ENCODE measurements at places on chromosomes 5 and 9.

DNA sequence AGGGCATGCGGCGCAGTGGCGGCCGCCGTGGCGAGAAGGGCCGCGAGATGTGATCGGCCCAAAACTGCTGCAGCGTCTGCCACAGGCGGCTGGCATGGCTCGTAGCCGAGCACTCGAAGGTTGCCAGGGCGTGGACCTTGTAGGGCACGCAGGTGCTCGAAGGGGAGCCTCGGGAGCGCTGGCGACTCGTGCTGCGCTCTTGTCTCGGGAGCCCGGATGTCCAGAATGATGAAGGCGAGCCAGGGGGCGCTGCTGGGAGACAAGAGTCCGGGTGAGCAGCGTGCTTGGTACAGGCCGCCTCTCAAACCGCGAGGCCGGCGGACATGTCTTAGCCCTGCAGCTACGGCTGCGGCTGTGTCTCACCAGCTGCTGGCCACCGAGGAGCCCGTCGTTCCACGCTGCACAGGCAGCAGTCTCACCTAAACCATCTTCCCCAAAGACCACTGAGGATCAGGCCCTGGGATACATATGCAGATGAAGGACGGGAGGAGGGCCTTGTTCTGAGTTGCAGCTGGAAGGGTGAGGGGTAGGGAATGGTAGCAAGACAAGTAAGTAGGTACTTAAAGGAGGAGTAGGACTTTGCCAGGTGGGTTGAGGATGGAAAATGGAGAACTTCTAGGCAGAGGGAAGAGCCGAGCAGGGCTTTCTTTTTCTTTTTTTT is 1.7 kb downstream of the CBY3 start:
- no peak for DNase-seq

GRCh38 chr9:113738893-113739604 is 137.1 kb upstream of the ZNF618 start:
- DNase-seq, result peak; percentile 24

- DNase-seq, result no peak
These were observed 50.9 kb upstream of the PPP1R2B start for GRCh38 chr5:156799171-156799570.

DNA sequence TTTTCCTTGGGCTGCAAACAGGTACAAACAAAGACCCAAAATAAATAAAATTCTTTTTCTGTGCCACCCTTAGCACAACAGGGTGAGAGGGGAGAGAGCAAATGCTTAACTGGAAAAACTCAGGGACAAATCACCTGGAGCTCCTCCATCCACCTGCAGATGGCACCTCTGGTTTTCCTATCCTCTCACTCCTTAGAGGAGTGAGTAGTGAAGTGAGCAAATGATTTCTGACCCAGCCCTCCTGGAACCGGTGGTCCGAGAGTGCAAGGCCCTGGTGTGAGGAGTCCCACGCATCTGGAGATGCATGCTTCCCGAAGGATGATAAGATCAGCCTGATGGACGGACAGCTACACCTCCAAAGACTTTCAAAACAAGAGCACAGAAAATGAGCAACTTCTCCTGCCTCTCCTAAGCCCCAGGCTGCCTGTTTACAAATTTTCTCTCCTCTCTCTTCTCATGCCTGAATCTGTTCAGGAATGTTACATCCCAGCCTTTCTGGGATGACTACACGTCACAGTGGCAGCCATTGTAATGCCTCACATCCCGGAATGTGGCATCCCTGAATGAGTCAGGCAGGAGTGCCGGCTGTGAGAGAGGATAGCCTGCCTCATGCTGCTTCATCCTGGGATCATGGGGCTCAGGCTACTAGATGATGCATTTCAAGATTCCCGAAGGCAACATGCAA is 86.4 kb downstream of the ADRB2 start:
- peak; percentile 98 for DNase-seq

DNA sequence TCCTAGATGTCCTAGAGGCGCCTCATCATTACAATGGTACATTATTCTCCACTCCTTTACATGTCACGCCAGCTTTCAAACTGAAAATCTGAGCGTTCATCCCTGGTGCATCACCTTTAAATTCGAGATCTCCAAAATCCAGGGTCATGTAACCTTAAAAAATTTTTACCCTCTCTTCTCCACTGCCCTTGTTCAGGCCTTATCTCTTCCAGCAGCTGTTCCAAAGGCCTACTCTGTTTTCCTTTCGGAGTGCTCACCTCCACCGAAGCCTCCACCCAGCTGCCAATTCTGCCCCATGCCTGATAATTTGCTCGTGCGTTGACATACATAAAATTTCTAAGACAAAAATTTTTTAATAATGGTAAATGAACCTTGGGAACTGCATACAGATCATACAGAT is 950 bp upstream of the MSH3 start:
- no peak for DNase-seq

GRCh38 chr9:108640230-108640629 is 215.6 kb downstream of the ACTL7B start:
- no peak for DNase-seq

DNA sequence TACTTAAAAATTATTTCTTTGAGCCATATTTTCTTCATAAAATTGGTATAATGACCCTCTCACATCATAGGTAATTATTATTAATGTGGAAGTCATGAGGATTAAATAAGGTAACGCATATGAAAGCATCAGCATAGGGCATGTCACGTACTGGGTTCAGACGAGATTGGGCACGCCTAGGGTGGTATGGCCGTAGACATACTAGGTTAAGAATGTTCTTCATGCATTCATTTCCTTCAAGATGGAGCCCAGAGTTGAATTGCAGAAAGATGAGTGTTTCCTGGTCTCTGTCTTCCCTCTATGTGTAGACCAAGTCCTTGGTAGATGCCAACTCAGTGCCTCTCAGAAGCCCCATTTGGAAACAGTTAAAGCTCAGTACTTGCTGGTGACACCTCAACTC is 174.1 kb upstream of the CLINT1 start:
- DNase-seq, result no peak

GRCh38 chr5:93343570-93343969 is 237.4 kb downstream of the NR2F1-AS1 start:
- DNase-seq, result no peak

- no peak for DNase-seq
These were observed 68.5 kb downstream of the GRIA1 start for GRCh38 chr5:153558957-153559356.

GRCh38 chr5:141521244-141521781 is 32.4 kb downstream of the PCDHGC5 start:
- DNase-seq, result peak; percentile 97

DNA sequence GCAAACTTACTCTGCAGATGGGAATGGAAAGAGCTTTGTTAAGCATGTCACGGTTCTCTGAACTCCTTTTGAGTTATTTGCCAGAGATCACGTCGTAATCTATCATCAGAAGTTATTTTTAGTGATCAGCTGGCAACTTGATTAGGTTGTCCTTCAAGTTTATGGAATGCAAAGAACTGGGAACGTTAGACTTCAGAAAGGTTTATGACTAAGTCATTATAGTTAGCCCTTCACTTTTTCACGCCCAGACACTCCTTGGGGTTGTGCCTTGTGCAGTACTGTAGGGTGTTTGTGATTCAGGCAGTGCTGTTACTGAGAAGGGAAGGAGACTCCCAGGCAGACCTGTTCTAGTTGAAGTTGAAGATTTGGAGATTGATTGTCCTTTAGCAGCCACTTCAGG is 26.8 kb upstream of the PHF2 start:
- DNase-seq, result no peak

- DNase-seq, result peak; percentile 73
These were observed 1.8 kb downstream of the TRIM7 start for GRCh38 chr5:181203093-181203711.

DNA sequence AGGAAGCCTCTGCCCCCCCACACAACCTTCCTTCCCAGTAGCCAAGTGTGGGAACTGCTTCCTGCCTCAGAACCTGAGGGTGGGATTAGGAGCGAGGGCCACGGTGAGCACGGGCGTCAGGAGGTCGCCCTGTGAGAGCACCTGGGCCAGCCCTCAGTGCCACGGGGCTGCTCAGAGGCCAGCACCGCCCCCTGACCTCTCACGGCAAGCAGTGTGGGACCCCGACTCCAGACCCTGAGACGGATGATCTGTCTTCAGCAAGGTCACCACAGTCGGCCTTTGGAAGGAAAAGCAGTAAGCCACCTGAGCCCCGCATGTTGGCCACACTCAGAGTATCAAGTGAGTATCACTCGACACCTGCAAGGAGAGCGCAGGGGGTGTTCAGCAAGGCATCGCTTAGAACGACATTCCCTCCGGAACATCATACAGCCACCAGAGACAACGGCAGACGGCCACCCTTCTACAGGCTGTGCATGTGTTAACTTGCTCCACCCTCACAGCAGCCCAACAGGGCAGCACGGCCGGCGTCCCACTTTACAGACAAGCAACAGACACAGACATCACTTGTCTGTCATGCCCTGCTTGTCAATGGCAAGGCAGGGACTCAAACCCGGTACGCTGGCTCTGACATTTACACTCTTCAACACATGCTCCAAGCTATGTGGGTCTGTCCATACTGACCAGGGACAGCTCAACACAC is 50.2 kb downstream of the IPPK start:
- no peak for DNase-seq

DNA sequence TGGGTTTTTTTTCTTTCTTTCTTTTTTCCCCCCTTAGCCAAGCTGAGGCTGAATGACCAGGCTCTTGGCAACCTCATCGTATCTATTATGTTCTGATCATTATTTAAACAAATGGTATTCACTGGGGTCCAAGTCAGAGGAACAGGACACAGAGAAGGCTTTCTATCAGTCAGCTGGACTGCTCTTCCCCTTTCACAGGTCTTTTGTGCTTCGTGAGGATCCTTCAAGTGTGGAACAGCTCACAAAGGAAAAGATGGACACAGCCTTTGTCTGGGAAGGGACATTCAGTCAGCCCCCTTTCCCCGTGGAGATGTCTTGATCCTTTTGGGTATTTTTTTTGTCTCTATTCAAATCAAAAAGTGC is 54.2 kb upstream of the DPYSL3 start:
- DNase-seq, result no peak

- no peak for DNase-seq
These were observed 41.8 kb downstream of the CCL28 start for GRCh38 chr5:43370352-43370751.

DNA sequence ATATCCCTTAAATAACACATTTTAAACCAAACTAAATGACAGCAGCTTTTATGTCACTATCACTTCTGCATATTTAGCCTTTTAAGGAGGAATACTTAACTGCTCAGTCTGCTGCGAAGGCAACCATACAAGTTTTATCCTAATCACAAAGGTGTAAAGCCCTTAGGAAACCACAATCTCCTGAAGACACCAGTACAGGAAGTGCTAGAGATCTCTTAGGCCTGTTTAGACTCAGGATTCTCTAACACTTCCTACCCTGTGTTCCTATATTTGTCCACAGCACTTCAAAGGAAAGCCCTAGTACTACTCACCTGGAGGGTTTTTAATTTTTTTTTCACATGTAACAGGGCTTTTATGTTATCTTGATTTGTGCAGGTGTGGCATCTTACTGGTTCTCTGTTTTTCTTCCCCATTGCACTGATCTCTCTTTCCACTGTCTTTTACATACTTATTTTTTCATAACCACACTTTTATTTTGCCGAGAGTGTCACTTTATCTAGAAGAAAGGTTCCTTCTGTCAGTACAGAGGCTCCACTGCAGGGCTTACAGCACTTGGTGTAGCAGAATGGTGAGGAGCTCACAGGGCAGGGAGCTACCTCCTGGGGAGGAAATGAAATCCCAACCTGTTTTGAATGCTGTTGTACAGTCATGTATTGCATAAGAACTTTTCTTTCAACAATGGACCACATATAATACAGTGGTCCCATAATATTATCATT is 1060.6 kb upstream of the ACO1 start:
- DNase-seq, result no peak

GRCh38 chr5:87851603-87852002 is 417.0 kb downstream of the TMEM161B start:
- DNase-seq, result no peak

Data from foreskin fibroblast (primary cell).